ENCODE measurements at places on chromosomes 13 and 19. TPM values are rescaled to one million over a fixed set of nuclear protein-coding genes. Genes with fewer than 3 reads are reported as not detected.

DNA sequence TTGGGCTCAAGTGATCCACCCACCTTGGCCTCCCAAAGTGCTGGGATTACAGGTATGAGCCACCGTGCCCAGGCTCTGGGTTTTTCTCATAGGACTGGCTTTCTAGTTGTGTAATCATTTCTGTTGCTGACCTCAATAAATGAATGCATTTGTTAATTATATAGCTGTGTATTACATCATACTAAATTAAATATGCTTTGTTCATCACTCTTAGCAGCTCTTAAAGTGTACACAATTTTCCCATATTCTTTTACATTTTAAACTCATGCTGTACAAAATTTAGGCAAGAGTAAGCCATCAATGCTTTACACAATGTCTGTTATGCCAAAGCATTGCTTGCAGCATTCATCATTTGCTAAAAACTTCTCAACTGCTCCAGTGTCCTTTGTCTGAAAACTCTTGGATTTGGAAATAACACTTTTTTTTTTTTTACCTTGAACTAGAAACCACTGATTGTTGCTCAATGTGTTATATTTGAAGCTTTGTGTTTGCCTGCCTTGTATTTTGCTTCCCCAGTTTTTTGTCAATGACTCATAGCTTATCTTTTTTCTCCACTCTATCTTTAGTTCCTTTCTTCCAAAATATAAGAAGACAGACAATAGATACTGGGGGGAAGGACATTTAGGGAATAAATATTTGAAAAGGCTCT, 31.4 kb downstream of the CCDC122 start:
- no peak for DNase-seq

DNA sequence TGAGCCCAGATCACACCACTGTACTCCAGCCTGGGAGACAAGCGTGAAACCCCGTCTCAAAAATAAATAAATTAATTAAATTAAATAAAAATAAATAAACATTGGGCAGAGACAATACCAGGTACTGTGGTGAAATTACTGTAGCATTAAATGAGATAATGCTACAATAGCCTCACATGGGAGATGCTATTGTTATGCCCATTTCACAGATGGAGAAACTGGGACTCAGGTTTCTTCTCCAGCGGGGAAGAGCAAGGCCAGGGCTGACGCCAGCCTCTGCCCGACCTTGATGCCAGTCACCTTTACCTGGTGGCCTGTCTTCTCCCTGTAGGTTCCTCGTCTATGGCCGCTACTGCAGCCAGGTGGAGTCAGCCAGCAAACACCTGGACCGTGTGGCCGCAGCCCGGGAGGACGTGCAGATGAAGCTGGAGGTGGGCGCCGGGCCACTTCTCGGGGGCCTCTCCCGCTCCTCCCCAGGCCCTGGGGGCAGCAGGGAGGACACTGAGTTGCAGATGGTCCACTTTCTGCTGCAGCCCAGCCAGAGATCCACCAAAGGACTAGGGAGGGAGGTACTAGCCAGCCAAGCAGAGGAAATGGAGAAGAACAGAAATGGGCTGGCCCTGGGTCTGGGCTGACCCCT, 53.9 kb downstream of the VAV1 start:
- DNase-seq: no peak

SLC15A1 gene
- 45.1 TPM for total RNA-seq

DNA sequence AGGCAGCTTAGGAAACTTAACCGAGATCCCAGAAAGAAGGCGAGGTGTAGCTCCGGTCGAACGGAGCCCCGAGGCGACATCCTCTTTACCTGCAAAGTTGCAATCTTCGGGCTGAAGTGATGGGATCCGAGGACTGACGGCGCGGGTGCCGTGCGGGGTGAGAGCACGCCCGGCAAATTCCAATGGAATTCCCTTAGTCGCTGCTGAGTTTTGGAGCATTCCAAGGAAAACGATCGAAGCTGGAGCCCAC, 141 bp downstream of the TRPC4 start:
- no peak for DNase-seq

PRODH2 gene
- not detected for total RNA-seq

GRCh38 chr13:86882835-86883234, 788.3 kb upstream of the SLITRK5 start:
- DNase-seq: no peak

ZNF559 gene
- 10.4 TPM for total RNA-seq

- peak; percentile 71 for DNase-seq
These were observed 53.2 kb downstream of the CRTC1 start for GRCh38 chr19:18736415-18737336.

DNA sequence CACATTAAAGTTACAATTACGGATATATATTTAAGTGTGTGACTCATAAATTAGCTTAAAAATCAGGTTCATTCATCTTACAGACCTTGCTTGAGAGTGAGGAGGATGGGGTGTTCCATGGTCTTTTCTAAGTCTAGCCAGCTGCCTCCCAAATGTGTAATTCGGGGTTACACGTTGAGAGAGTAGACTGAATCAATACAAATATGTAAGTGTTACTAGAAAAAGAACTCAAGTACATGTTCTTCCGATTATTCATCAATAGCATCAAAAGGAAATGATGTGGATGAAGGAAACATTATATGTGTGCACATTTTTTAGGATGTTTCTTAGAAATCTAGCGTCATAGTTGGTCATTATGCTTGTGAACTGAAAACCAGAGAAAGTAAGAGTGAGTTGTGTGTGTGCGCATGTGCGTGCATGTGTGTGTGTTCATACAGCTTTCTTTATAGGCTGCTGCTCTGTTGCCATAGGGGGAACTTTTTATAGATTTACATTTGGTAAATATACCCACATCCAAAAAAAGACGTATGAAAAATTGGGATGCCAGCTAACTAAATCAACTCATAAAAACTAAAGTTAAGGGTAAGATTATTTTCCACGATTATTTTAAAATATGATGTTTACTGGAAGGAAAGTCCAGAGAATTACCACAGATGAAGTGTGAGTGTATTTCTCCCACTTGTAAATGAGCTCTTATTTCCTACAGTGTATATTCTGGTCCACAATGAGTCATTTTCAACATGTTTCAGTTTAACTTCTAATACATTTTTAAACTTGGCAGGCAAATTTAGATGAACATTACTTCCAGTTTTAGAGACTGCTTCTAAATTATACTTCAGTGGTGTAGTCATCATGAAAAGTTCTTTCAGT, 82.4 kb downstream of the PIBF1 start:
- DNase-seq: no peak

DNA sequence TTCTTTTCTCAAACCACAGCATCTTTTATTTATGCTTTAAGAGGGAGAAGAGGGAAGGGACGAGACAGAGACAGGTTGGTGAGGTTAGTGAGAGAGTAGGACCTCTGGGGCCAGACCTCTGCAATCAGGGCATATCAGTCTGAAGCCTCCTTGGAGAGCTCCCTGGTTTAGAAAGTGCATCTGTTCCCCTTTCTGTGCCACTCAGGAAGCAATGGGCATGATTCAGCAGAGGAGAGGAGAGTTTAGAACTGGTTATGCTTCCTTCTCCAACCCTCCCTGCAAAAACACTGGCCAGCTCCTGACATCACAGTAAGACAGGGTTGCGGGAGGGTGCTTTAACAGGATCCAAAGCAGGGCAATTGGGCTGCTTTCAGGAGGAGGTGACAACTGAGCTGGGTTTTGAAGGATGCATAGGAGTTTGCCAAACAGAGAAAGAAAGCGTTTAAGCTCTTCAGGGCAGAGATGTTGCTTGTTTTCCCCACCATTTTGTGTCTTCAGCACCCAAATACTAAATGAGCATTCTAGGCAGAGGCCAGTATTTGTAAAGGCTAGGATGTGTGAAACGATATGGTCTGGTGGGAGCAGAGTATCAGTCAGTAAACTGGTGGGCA, 33.1 kb downstream of the CERS4 start:
- no peak for DNase-seq

All from mucosa of descending colon (tissue), 3 donors.